ENCODE measurements at places on chromosomes 3 and 15.

GRCh38 chr15:78536134-78536533 lies 4.1 kb upstream of the PSMA4 start:
- DNase-seq: no peak

DNA sequence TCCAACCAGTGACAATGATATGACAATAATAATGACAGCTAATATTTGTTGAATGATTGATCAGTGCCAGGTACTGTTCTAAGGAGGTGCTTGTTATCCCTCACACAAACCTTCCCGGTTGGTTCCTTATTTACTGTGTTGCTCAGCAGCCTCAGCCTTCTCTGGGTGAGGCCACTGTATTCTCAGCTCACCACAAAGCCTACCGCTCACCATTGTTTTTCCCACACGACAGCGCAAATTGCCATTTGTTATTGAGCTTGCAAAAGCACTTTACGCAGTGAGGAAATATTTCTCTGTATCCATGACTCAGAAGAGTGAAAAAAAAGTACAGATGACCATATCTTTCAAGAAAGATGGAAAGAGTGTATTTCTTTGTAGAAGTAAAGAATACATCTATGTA lies 49.5 kb upstream of the PDZRN3 start:
- no peak for DNase-seq

- no peak for DNase-seq
These were observed 1.4 kb downstream of the CIDEC start for GRCh38 chr3:9878700-9879099.

DNA sequence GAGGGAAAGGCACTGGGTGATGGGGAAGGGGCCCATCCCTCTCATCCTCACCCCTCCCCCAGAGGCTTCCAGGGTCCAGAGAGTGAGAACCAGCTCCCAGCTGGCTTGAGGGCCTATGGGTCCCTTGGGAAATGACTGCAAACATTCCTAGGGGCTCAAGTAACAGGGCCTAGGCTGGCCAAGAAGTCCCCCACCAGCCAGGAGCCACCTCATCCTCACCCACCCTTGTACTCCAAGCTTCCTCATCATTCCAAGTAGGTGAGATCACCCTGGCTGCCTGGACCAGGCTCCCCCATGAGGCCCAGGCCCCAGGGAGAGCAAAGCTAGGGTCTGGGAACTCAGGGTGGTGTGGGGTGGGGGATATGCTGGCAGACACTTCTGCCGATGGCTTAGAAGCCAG lies 14.8 kb downstream of the LOXL1 start:
- no peak for DNase-seq

DNA sequence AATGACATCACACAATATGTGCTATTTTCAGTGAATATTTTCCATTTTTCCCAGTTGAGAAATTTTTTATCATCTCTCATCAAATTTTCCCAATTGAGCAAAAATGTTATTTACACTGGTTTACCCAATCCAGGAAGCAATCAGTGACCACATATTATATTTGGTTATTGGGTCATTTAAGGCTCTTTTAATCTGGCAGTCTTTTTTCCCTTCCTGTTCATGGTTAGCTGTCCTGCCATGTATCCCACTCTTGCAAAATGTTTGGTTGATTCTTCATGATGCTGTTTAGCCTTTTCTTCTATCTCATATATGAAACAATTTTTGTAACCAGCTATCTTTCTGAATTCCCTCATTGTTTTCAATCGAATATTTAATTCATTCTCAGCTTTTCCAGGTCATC lies 626.0 kb downstream of the RBMS3 start:
- DNase-seq: no peak

DNA sequence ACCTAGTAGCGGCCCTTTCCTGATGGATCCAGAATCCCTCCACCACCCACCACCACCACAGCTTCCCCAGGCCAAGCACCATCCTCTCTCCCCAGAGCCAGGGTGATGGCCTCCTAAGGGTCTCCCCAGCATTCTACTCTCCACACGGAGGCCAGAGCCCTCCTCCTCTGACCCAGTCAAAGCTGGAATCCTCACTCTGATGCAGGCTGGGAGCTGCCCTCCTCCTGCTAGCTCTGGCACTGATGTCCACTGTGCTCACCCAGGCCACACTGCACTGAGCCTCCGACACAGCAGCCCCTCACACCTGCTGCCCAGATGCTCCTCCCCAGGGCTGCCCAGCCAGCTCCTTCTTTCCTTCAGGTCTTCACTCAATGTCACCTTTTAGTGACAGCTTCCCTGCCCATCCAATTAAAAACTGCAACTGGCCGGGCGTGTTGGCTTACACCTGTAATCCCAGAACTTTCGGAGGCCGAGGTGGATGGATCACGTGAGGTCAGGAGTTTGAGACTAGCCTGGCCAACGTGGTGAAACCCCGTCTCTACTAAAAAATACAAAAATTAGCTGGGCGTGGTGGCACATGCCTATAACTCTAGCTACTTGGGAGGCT lies 21.0 kb downstream of the XXYLT1 start:
- no peak for DNase-seq

DNA sequence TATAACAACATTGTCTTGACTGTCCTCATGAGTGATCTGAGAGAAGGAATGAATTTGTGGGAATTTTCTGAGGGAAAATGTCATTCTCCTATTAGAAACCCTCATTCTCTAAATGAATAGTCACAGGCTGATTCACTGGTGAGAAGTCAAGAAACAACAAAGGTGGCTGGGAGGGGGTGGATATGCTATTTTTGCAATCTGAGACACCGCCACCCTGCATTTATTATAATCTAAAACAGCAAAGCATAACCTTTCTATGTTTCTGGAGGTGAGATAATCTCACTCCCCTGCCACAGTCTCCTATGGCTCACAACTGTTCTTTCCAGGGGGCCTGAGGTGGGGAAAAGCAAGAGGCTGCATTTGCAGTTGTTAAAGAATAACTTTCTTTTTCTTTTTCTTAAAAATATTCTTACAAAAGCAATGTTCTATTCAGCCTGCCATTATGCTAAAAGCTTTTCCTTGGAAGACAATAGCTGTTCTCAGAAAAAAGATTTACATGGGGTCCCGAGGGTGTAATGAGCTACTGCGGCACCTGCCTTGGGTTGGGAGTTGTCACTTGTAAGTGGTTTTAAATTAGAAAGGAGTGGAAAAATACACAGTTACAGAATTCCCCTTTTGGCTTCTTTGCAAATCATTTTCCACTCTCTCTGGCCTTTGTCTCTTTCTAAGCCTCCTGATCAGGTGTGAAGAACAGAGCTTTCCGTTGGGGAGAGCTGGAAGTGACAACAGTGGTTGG lies 220.9 kb downstream of the AGBL1 start:
- DNase-seq: no peak

- no peak for DNase-seq
These were observed 205.4 kb downstream of the EPHB1 start for GRCh38 chr3:135000465-135000864.

GRCh38 chr15:75228787-75229186 lies 27.1 kb downstream of the C15orf39 start:
- DNase-seq: peak; percentile 10

- no peak for DNase-seq
These were observed 327.0 kb upstream of the SEMA6D start for GRCh38 chr15:47390208-47390765.

DNA sequence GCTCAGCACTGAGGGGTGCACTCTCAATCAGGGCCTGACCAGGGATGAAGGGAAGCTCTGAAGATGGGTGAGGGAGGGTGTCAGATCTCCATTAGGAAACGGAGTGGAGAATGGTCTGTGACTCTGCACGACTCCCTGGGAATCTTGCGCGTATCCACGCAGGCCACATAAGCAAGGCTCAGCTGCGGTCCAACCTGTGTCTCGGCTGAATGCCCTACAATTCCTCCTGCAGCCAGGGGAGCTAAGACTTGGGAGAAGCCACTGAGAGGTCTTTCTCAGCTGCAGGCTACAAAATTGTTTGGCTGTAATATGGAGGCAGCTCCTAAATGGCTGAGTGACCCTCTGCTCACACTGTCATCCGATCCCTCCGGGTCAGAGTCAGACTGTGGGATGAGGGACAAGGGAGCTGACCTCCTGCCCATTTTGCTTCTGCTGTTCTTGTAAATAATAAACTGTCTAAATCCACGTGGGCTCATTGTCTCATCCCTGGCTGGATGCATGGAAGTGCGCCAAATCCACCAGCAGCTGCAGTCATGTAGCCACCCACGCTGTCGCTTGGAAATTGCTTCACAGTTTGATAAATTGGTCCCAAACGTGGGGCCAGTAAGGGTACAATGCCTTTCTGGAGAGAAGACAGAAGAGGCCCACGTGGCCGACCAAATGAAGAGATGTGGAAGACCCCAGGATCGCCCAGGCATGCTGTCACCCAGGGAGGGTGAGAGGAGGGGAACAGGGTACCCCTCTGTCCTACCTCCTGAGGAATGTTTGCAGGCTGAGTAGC lies 30.5 kb downstream of the ALS2CL start:
- DNase-seq: no peak

GRCh38 chr3:27699067-27699466 lies 23.1 kb downstream of the EOMES start:
- DNase-seq: no peak

DNA sequence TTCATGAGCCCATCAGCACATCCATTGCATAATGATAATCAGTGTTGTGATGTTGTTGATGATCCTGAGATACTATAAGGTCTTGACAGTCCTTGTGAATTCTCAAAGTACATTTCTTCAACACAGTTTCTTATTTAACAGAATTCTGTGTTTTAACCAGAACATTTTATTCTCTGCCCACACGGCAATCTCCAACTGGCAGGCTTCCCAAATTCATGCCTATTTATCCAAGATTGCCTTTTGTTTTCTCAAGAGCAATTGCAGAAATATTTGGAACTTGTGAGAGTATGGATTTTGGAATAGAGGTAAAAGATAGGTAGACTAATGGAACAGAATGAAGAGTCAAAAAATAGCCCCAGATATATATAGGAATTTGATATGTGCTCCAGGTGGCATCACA lies 116.0 kb downstream of the UACA start:
- no peak for DNase-seq

DNA sequence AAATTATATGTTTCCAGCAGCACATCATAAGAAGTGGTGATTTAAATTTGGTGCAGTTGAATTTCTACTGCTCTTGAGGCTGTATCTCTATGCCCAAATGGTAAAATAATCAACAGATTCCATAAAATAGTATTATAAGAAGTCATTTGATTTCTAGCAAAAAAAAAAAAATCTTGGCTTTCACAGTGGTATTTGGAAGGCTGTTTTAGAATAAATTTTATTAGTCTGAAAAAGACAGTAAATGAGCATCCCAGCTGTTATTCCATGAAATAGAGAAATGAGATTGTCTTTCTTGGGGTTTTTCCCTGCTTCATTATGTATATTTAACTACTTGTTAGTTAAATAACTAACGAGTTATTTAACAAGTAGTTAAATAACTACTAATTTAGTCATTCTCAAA lies 156.0 kb upstream of the ABI3BP start:
- no peak for DNase-seq

GRCh38 chr3:124510290-124510689 lies 220.0 kb upstream of the UMPS start:
- DNase-seq: no peak

- DNase-seq: no peak
These were observed 135.8 kb upstream of the HES1 start for GRCh38 chr3:194000100-194000499.

DNA sequence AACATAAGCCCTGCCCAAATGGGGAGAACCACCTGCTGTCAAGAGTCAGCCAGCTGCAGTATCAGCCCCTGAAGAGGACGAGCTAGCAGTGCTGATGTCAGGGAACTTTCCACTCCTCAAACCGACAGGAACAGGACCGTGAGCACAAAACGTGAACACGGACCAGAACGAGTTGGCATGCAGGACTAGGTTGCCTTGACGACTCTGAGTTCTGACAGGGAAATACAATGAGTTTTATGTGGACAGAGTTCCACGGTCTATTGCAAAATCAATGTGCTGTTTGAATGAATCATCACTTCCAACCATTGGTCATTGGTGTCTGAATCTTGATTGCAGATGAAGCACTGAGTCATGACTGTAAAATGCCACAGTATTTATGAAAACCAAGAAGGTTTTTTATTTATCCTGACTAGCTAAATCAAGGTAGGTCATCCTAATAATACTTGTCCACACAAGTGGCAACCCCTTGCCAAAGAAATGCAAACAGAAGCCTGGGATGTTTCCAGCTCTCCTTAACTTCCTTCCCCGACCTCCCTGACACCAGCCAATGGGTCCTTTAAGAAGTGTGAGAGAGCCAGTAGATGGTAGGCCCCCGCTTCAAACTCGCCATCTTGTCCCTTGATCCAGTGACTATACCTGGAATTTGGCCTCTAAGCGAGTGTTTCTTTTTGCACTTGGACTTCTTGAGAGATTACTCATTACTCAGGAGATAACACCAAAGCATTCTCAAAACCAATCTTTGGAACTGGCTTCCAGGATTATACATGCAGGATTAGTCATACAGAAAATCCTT lies 119.6 kb downstream of the ASB7 start:
- no peak for DNase-seq

GRCh38 chr3:11185564-11186317 lies 31.4 kb downstream of the HRH1 start:
- no peak for DNase-seq

DNA sequence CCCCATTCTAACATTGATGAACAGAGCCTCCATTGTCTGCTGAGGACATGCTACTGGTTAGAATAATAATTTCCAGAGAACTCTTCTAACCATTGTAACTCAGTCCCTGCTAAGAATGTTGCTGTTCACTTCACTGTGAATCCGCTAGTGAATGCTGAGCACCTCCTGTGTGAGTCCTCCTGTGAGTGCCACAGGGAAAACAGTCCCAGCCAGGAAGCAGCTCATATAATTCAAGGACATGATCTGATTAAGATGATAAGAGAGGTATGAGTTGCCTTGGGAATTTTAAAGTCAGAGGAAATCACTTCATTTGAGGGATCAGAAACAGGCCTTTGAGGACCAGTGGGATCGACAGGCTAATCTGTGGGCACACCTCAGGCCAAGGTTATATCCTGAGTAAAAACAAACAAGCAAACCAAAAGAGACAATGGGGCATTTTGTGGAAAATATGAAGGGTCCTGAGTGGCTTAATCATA lies 33.9 kb upstream of the GPR160 start:
- DNase-seq: no peak

DNA sequence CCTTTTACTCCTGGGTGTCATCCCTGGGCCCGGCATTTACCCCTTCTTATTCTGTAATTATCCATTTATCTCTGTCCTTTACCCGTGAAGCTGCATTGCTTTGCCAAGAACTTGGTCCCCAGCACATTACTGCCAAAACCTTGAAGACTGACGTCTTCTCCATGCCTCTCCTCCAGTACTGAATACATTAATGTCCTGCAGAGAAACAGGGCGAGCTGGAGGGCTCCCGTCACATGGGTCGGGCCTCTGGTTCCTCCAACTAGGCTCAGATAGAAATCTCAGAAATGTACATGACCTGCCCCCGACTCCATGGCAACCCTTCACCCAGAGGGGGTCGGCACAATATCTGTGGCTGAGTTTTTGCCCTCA lies 445 bp downstream of the EFCAB12 start:
- DNase-seq: no peak

GRCh38 chr3:193842029-193842798 lies 249.2 kb downstream of the OPA1 start:
- DNase-seq: no peak

DNA sequence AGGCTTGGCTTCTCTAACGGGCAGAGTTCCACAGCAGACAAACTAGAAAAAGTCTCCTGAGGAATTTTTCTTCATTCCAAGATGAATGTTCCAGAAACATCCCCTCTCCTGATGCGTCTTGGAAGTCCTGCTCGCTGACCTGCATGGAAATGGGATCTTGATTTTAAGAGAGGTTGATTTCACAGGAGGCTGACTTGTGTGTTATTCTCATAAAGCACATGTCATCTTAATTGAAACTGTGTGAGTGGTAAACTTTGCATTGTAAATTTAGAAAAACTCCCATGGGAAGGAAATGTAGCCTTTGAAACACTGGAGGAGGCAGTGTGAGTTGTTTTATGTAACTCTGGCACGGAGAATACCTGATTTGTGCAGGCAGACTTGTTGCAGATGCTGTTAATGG lies 337.8 kb upstream of the NR2E3 start:
- no peak for DNase-seq

Measured in D341Med (cell line).